Right renal pelvis (tissue), 4 donors: ENCODE measurements at places on chromosomes 6 and 20. TPM values are rescaled to one million over a fixed set of nuclear protein-coding genes. Genes with fewer than 3 reads are reported as not detected.

GRCh38 chr6:75631859-75632635, 30.4 kb downstream of the SENP6 start:
- no peak for DNase-seq

Gene HNF4A
- 42.5 TPM for polyA plus RNA-seq

- DNase-seq = no peak
These were observed 31.9 kb upstream of the PSMF1 start for GRCh38 chr20:1086277-1087213.

DNA sequence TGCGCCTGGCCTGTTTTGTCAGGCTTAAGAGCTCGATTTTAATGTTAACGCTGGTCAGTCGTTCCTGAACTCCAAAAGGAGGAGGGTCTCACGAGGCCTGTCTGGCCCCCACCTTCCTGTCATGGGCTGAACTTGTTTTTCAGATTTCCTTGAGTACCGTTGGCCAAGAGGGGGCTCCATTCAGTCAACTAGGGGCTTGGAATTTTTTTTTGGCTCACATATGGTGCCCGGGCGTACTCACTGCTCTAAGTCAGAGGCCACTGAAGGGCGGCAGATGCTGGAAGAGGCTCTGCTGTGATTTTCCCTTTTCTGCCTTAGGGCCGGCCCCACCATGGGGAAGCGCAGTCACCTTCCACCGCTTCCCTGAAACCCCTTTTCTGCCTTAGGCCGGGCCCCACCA, 6.9 kb upstream of the BIRC7 start:
- no peak for DNase-seq

Gene APOBEC2
- polyA plus RNA-seq = 0.23 TPM

DNA sequence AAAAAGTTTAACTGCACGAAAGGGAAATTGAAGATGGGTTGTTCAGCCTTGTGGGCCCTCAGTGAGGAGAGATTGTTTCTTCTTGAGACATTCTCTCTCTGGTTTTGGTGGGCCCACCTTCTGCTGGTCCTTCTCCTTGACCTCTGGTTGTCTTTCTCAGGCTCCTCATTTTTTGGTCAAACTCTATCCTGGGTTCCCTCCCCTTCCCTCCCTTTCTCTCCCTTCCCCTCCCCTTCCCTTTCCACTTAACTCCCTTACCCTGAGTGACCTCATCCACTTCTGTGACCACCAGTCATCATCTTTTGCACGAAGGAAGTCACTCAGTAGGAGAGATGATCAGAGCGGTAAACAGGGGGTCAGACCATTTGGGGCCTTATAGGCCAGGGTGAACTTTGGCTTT, 71.5 kb upstream of the RALY start:
- DNase-seq = no peak

DNA sequence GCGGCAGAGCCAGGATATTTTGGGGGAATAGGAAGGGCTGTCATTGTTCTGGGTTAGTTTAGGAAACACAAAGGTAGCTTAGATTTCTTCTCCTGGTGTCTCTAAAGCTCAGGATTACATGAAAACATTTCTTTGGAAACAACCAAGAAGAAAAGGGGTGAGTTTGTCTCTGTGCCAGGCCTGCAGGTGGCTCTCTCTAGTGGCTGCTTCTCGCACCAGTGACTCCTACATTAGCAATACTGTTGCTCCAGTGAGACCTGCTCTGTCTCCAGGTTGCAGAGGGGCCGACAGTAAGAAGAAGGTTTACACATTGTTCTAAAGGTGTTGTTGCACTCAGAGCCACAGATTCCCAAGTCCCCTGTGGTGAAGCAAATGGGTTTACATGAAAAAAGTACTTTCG, 104.6 kb upstream of the GLP1R start:
- DNase-seq = no peak

Gene MARCKS
- 303 TPM for polyA plus RNA-seq

Gene HAO1
- polyA plus RNA-seq = 0.04 TPM

- DNase-seq = no peak
These were observed 9.4 kb downstream of the NR2E1 start for GRCh38 chr6:108175176-108175591.

- no peak for DNase-seq
These were observed 141.2 kb downstream of the BMP2 start for GRCh38 chr20:6908673-6909072.

Gene MEI4
- polyA plus RNA-seq = 1.8 TPM

Gene NR2E1
- polyA plus RNA-seq = not detected

DNA sequence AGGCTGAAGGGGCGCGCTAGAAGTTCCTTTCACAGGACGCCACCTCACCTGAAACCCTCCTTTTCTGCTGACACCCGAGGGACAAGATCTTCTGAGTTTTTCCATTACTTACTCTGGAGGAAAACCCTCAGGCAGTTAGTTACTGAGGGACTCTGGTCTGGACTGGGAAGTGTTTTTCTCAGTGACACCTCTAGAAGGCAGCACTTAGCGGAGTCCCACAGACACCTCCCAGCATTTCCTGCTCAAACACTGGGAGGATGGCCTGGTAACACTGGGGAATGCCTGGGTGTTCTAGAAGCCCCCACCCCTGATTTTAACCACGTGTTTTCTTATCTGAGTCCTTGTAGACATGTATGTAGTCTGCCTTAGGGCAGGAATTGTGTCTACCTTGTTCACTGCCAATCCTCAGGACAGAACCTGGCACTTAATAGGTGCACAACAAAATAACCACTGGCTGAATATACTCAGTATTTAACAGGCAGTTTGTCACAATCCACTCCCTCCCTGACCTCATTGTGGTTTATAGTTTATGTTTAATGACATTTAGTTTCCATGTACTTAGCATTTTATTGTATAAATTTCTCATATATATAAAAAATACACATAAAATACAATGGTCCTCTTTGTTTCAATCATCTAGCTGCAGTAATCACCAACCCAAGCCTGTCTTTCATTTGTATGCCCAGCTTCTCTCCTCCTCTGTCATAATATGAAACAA, 4.8 kb downstream of the GSTA3 start:
- DNase-seq = no peak

DNA sequence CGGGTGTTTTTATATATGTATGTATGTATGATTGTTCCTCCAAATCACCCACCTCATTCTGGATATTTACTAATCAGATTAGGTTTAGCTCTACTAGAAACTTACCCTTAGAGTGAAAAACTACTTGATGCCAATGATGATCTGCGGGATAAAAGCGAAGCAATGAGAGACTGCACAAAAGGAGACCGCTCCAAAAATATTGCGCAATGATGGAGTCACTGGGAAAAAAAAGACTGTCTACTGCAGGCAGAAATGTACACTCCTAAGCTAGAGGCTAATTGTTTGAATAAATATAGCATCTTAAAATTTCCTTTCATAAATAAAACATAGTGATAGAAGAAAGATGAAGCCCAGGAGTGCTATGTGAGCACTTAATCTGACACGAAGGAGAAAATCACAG, 7.3 kb downstream of the RAB32 start:
- DNase-seq = no peak

Gene ZNF311
- polyA plus RNA-seq = 5.7 TPM

GRCh38 chr20:584971-585301, 25.2 kb downstream of the TCF15 start:
- no peak for DNase-seq

Gene DLL1
- polyA plus RNA-seq = 13.7 TPM

DNA sequence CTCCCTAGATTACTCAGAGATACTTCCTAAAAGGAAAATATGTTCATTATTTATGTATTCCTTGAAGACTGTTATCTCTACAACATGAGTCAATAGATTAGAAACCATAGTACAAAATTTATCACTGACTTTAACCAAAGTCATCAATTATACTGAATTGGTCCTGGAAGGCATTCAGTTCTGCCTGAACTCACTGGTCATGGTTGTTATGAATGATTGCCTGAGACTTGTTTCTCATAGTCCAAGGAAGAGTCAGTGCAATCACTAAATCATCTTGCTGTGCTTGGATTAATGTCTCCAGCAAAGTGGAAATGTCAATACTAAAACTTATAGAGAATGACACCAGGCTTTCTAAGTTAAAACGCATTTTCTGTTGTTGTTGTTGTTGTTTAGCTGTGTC, 878.6 kb upstream of the MANEA start:
- DNase-seq = no peak

Gene PNPLA1
- polyA plus RNA-seq = 2.2 TPM

GRCh38 chr20:21269772-21270171, 33.4 kb upstream of the XRN2 start:
- no peak for DNase-seq

Gene HLA-DMB
- polyA plus RNA-seq = 77.3 TPM

DNA sequence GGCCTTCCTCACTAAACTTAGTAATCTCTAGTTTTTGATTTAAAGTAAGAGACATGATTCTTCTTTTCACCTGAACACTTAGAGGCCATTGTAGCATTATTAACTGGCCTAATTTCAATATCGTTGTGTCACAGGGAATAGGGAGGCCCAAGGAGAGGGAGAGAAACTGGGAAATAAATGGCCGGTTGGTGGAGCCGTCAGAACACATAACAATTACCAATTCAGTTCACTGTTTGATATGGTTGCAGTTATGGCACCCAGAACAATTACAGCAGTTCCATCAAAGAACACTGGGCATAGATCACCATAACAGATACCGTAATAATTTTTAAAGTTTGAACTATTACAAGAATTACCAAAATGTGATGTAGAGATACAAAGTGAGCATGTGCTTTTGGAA, 9.1 kb upstream of the GLYATL3 start:
- DNase-seq = no peak

- DNase-seq = peak; percentile 57
These were observed 2.9 kb downstream of the NRN1 start for GRCh38 chr6:6003621-6004366.

DNA sequence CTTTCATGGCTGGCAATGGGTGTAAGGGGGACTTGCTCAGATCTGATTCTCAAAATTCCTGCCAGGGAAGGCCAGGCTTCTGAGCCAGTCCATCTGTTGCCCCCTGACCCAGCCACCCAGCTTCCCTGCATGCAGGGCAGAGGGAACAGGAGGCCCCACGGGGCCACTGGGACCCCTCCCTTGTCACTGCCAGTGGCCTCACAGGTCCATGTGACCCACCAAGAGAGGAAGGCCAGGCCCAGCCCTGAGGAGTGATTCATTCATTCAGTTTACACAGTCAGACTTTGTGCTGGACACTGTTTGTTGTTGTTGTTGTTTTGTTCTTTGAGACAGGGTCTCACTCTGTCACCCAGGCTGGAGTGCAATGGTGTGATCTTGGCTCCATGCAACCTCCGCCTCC, 39.5 kb downstream of the UBE2V1 start:
- no peak for DNase-seq

Gene YIPF3
- 151 TPM for polyA plus RNA-seq

DNA sequence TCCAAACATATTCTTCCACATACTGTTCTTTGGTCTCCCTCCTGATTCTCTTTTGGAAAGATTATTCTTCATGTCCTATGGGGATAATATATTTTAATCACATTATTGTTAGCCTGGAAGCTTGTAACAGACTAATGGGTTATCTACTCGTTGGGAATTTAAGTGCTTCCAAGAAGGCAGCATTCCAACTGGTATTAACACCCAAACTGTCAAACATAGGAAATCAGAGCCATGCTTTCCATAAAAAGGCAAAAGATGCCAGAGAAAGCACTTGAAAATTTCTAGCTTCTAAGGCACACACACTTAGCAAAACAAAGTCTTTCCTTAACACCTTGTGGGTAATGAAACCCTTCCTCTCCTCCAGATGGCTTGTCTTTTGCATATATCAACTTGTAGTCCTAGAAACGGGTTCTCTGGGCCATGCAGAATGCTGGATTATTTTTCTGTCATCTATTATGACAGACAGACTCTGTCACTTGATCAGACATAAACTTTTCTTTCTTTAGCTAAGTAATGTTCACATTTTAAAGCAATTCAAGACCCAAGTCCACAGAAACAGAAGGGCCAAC, 41.5 kb downstream of the B4GALT5 start:
- DNase-seq = no peak

Gene NDUFAF4
- polyA plus RNA-seq = 43.3 TPM

DNA sequence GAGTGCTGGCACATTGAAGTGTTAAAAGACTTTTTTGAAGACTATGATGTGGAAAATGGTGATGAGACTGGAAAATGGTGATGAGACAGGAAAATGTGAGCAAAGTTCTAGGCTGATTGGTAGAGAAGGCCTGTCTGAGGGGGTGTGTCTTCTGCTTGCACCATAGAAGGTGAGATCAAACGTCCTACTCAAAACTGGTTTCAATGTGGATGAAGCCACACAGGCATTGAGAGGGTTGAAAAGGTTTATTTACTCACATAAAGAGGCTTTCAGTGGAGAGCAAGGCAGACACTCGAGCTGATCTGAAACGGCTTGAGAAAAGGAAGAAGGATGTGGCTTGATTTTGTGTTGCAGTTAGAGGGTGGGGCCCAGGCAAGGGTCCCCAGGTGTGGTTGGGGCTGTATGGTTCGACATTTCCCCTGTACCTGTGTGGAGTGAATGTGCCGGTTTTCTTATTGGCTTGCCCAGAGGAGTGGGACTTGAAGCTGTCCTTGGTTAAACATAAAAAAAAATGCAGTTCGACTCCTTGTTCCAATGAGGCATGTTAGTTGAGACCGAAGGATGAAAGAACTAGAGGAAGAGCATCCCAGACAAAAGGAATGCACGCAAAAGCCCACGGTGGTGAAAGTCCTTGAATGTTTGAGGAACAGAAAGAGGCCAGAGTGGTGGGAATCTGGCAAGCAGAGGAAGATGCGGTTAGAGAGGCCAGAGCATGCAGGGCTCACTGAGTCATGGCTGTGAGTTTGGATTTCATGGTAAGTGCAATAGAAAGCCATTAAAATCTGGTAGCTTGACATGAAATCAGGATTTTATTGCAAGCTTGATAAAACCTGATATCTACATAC, 172.3 kb downstream of the EPM2A start:
- DNase-seq = no peak

GRCh38 chr6:113120224-113120581, 736.9 kb upstream of the MARCKS start:
- DNase-seq = no peak

Gene REV3L
- polyA plus RNA-seq = 47.6 TPM

GRCh38 chr20:10014431-10014830, 20.4 kb upstream of the ANKEF1 start:
- no peak for DNase-seq

DNA sequence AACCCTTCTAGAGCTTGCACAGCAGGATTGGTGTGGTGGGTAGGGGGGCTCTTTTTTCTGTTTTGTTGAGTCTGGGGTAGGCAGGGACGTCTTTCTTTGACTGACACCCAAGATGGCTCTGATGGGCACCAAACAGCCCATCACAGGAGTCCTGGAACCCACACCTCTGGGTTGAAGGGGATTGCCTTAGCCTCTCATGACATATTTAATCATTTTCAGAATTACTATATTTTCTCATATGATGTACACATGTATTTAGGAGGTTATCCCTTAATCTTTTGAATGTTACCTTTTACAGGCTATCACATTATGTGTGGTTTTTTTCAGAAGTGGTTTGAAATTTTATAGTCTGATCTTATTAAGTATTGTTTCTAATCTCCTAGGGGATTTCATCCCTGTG, 64.6 kb downstream of the RPP40 start:
- DNase-seq = no peak

- DNase-seq = no peak
These were observed 22.7 kb upstream of the NUP153 start for GRCh38 chr6:17729223-17730077.

GRCh38 chr6:112367628-112368027, 20.5 kb downstream of the RFPL4B start:
- DNase-seq = no peak

Gene TRIM10
- polyA plus RNA-seq = 0.48 TPM

GRCh38 chr6:32244946-32245398, 21.1 kb upstream of the NOTCH4 start:
- peak; percentile 79 for DNase-seq
